ENCODE measurements at places on chromosomes 6 and 20. TPM values are rescaled to one million over a fixed set of nuclear protein-coding genes. Genes with fewer than 3 reads are reported as not detected.

KCNB1 gene
- 0.02 TPM for total RNA-seq

CDKN1A gene
- total RNA-seq, result 142 TPM

ADGRG6 gene
- 0.68 TPM for total RNA-seq

SNAI1 gene
- 10.5 TPM for total RNA-seq

SLC17A3 gene
- not detected for total RNA-seq

CDH26 gene
- total RNA-seq, result 0.21 TPM

SEL1L2 gene
- total RNA-seq, result not detected

APCDD1L gene
- 1.7 TPM for total RNA-seq

COL19A1 gene
- 1.5 TPM for total RNA-seq

CPNE1 gene
- 204 TPM for total RNA-seq

OSBPL2 gene
- total RNA-seq, result 17.7 TPM

- no peak for DNase-seq
Measured at GRCh38 chr20:24653306-24653705, 183.9 kb downstream of the SYNDIG1 start.

- no peak for DNase-seq
Measured at GRCh38 chr6:97885325-97885724, 602.3 kb upstream of the MMS22L start.

DNA sequence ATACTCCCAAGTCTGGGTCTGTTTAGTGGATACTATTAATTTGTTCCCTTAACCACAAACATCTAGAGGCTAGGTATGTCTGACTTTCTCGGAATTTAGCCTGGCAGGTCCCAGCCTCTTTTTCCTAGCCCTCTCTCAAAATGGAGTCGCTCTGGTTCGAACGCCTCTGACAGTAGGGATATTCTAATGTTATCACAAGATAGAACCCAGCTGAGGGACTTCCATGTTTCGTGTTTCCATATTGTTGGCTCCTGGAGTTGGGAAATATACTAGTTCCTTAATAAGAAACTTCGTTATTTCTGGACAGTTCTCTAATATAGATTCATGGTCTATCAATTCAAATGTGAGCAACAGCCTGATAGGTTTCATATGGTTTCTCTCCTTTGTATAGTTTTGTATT, 16.4 kb downstream of the CYB5R4 start:
- DNase-seq, result no peak

DNA sequence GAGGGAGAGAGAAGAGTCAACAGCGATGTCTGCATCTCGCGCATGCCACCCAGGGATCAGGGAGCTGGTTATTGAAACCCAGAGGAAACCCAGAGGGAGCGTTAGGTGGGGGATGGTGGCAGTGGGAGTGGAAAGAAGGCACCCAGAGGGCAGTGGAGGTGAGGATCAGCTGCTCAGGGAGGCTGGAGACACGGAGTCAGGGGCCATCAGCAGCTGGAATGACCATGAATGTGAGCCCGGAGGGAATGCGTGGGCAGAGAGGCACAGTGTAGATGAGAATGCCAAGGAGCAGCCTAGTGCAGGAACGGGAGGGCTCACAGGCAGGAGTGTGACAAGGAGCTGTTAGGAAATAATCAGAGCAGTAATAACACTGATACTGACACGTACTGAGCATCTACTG, 36.2 kb downstream of the RSPO4 start:
- no peak for DNase-seq

GRCh38 chr6:4367643-4368042, 232.3 kb upstream of the ECI2 start:
- DNase-seq, result no peak

- DNase-seq, result no peak
Measured at GRCh38 chr20:51419231-51419630, 123.3 kb downstream of the NFATC2 start.

DNA sequence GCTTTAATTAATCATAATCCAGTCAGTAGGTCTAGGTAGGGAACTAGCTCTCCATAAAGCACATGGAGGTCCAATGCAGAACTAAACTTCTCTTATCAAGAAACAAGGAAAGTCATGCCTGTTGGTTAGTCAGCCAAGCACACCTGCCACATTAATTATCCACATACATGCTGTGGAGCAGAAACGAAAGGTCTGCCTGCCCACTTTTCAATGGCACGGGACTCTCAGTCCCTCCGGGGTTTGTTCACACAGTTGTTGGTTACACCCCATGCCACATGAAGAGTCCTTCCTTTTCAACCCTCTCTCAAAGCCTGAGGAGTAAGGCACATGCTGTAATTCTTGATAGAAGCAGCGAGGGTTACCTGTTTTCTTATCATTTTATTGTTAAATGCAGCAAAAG, 1096.4 kb upstream of the MAP3K7 start:
- DNase-seq, result no peak

- no peak for DNase-seq
Measured at GRCh38 chr20:24402188-24402587, 67.2 kb upstream of the SYNDIG1 start.

GRCh38 chr6:15340105-15340601, 94.3 kb downstream of the JARID2 start:
- DNase-seq, result no peak

GRCh38 chr20:57672164-57672563, 37.7 kb downstream of the PMEPA1 start:
- no peak for DNase-seq

DNA sequence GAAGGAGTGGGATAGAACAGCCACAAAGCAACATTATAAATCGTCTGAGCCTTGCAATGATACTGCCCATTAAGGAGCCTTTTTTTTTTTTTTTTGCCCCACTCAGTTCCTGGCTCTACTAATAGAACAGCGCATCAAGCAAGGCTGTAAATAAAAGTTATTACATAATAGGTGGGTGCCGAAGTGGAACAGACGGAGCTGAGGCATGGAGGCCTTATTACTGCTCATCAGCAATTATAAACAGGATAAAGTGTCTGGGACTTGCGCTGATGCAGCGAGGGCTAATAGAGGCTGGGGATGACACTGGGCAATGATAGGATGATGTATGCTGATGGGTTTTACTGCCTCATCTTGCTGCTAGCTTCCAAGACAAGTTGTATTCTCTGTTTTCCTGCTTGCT, 272.1 kb downstream of the ZFAND3 start:
- no peak for DNase-seq
